ENCODE measurements at places on chromosomes 2 and 18.

DNA sequence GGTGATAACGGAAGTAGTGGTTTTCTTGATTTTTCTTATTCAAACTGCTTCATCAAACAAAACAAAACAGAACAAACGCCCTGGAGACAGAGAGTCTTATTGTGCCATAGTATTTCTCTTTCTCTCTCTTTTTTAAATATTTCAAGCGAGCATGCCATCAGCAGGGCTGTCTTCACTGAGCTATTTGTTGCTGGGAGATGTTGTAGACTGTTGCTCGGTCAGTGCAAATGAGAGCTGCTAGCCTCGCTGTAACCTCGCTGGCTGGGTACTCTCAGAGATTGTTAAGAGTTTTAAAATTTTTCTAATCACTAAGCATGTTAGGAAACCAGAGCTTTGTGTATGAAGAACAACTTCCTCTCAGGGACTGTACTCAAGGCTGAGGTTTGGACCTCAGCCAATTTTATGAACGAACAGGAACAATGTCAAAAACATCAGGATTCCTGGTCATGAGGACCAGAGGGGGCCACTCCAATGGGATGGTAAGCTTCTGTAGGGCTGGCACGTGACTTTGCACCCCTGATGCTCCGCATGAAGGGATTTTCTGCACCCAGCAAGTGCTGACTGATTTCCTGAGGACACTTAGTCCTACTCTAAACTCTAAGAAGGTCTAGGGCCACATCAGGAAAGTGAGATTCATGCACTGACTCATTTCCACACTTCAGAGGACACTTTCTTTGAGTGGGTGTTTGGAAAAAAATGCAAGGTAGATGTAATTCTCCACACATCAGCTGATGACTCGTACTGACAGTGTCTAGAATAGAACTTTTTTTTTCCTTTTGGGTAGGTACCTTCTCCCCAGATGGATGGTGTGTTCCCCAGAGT lies 59.8 kb upstream of the IL1R1 start:
- no peak for DNase-seq

DNA sequence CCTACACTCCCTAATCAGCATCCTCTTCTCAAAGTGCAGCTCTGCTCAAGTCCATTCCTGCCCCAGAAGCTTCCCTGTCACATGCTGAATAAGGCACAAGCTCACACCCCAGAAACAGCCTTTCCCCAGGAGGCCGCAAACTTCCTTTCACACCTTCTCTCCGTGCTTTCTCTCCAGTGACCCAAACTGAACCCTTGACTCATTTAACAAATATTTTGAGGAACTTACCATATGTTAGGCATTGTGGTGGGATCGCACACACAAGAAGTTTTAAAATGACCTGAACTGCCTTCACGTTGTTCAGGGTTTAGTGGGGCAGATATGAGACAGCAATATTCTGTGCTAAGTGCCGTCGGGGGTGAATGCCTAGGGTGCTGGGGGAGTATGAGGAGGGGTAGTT lies 161.3 kb downstream of the INSIG2 start:
- DNase-seq: no peak

DNA sequence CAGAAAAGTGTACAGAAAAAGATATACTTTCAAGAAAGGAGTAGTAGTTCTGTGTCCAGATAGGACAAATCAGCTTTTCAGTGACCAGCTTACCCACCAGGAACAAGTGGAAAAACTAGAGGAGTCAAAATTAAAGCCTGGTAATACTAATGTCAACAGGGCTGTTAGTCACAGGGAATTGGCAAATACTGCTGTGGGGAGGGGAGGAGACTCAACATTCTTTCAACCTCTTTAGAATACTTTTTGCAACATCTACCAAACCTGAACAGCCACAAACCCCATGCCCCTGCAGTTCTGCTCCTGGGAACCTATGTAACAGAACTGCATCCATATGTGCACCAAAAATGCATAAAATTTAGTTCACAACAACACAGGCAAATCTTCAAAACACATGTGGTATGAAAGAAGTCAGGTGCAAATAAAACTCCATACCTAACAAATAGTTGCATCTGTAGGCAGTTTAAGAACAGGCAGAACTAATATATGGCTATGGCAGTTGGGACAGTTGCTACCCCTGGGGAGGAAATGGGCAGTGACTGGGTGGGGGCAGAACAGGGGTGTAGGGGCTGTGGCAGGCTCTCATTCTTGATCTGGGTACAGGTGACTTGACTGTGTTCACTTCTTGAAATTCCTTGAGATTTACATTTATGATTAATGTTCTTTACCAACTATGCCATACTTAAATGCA lies 9.7 kb downstream of the CMPK2 start:
- no peak for DNase-seq

GRCh38 chr2:38301340-38301968 lies 75.6 kb downstream of the ATL2 start:
- DNase-seq: no peak

- no peak for DNase-seq
These were observed 179.5 kb downstream of the EIPR1 start for GRCh38 chr2:3198119-3198518.

DNA sequence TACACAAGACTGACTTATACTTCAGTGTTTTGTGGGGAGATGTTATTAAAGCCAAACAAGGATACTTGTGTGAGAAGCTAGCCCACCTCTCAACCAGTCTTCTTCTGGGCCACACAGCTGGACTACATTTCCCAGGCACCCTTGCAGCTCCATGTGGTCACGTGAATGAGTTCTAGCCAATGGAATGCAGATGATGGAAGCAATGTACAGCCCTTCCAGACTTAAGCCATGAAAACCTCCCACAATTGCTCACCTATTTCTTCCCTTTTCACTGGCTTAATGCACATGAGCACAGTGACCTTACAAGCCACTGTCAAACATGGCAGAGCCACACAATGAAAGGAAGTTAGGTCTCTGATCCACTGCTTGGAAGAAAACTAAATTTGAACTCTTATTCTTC lies 20.4 kb upstream of the FEZ2 start:
- DNase-seq: no peak

GRCh38 chr18:44149706-44150105 lies 531.0 kb upstream of the SETBP1 start:
- no peak for DNase-seq

- DNase-seq: no peak
These were observed 6.4 kb downstream of the DPYSL5 start for GRCh38 chr2:26854283-26854827.

DNA sequence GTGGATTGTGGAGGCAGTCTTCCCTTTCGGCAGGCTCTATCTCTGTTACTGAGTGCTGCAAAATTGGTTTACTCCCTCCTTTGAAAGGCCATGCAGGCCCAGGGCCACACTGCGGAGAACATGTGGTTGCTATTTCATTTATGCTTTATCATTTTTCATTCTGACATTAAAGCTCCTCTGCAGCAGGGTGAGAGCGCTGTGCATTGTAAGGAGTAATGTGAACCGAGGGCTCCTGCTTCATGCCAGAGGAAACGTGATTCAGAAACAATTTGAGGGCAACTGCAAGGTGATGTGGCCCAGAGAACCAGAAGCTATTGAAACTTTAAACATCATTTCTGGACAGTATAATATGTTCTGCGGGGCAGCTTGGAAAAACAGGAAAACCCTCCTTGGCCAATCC lies 341.6 kb upstream of the NT5C1B start:
- DNase-seq: no peak

DNA sequence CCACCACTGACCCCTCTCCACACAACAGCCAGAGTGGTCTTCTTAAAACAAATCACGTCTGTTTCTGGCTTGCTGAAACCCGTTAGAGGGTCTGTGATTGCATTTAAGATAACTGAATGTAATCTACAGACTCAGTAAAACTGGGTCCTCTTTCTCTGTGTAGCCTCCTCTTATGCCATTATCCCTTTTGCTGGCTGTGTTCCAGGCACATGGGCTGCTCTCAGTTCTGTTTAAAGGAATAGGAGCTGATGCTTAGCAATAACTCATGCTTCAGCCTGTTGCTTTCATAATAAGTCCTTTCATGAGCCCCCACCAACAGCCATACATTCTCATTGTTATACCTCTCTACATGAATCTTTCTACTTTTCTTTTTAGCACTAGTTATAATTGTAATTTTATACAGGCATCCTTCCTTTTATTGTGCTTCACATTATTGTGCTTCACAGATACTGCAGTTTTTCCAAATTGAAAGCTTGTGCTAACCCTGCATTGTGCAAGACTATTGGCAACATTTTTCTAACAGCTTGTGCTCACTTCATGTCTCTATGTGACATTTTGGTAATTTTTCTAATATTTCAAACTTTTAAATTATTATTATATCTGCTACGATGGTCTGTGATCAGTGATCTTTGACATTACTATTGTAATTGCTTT lies 782.6 kb downstream of the MBD2 start:
- DNase-seq: no peak

All from stimulated activated CD8-positive, alpha-beta memory T cell treated with anti-CD3 and anti-CD28 coated beads, Interleukin-4, amount 100 ng/mL, for 1 hour (primary cell).